Naive thymus-derived CD8-positive, alpha-beta T cell (primary cell): ENCODE measurements at places on chromosomes 16 and 17. TPM values are rescaled to one million over a fixed set of nuclear protein-coding genes. Genes with fewer than 3 reads are reported as not detected.

Gene EXOC7
- 49.0 TPM for polyA plus RNA-seq

Gene RCVRN
- polyA plus RNA-seq = not detected

Gene CA5A
- not detected for polyA plus RNA-seq

Gene CAVIN1
- not detected for polyA plus RNA-seq

Gene ASIC2
- not detected for polyA plus RNA-seq
